ENCODE measurements at places on chromosomes 3 and 15. TPM values are rescaled to one million over a fixed set of nuclear protein-coding genes. Genes with fewer than 3 reads are reported as not detected.

ASB14 gene
- polyA plus RNA-seq = 1.3 TPM

DNA sequence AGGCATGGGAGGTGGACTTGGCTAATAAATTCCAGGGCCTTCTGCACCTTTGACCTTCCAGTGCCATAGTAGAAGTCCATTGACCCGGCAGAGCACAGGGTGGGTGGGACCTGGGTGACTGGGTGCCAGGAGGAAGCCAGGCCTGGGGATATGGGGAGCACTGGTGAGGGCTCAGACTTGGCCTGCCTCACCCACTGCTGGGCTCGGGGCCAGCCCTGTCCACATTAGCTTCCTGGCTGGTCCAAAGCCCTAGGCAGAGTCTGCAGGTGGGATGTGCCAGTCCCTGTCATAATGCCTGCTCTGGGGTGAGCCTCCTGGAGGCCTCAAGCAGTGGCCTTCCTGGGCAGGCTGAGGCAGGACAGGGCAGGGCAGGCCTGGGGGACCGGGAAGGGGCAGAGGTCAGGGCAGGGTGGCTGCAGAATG, 38.1 kb upstream of the CHRNB4 start:
- no peak for DNase-seq

SERINC4 gene
- 0.75 TPM for polyA plus RNA-seq

SHC4 gene
- 1.3 TPM for polyA plus RNA-seq

GRCh38 chr3:143849854-143850549, 1.7 kb upstream of the SLC9A9 start:
- peak; percentile 60 for DNase-seq

- no peak for DNase-seq
Observed at GRCh38 chr3:141367038-141367730, 1.1 kb upstream of the ZBTB38 start.

DNA sequence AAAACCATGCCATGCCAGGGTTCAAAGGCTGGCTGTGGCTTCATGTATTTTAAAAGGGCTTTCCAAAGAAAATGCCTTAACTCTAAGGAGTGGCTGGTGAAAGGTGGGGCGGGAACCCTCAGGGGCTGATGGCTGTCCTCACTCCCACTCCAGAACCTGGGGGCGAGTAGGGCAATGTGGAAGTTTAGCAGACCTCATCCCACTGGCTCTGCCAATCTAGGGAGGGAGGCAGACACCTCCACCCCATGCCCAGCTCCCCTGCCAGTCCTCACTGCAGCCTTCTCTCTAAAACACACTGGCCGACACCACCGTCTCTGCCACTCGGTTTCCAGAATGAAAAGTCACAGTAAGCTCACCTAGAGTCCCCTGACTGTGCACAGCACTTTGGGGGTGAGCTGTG, 99.5 kb downstream of the TMEM266 start:
- DNase-seq = no peak

STT3B gene
- 104 TPM for polyA plus RNA-seq

DNA sequence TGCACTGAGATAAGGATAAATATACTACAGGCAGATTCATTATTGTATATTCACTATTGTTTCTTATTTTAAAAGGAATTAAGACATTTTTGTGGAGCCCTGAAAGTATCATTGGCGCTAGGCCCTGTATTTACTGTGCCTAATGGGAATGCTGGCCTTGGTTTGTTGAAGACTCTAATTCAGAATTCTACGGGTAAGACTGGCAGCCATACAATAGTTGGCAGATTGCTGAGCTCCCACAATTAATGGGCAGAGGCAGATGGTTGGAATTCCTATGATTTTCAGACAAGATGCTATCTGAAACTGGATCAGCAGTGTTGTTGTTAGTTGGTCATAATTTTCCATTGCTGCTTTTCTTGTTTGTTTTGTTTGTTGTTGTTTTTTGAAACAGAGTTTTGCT, 14.7 kb downstream of the PGBD4 start:
- no peak for DNase-seq

- DNase-seq = no peak
Observed at GRCh38 chr15:26438316-26438715, 334.6 kb downstream of the GABRB3 start.

LHFPL4 gene
- polyA plus RNA-seq = 0.03 TPM
